ENCODE measurements at places on chromosomes 7 and 10. TPM values are rescaled to one million over a fixed set of nuclear protein-coding genes. Genes with fewer than 3 reads are reported as not detected.

- DNase-seq, result no peak
Measured at GRCh38 chr7:34034728-34035127, 129.4 kb downstream of the BMPER start.

- DNase-seq, result no peak
Measured at GRCh38 chr10:60096761-60097513, 190.6 kb upstream of the CCDC6 start.

Gene NPC1L1
- total RNA-seq, result 2.2 TPM

Gene CDNF
- total RNA-seq, result 3.4 TPM

DNA sequence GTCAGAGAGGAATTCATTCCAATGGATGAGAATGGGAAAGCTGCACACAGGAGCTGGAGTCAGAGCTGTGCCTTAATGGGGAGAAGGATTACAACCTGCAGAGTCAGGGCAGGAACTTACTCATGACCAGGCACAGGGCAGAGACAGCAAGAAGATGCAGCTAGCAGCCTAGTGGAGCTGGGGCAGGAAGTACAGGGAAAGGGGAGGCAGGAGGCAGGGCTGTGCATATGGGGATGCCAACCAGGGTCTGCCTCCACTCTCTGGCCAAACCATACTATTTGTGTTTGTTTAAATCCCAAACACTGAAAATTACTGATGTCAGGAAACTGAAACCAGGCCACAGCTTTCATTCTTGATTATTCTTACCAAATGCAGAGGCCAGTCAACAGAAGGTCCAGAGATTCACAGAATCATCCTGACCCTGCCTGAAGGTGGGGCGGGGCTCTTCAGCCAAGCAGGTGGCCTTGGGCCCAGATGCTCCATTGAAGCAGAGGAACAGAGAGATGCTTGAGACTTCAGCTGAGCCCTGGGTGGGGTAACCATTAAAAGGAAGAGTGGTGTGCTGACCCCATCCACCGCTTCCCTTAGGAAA, 461.9 kb downstream of the KCNMA1 start:
- DNase-seq, result no peak

DNA sequence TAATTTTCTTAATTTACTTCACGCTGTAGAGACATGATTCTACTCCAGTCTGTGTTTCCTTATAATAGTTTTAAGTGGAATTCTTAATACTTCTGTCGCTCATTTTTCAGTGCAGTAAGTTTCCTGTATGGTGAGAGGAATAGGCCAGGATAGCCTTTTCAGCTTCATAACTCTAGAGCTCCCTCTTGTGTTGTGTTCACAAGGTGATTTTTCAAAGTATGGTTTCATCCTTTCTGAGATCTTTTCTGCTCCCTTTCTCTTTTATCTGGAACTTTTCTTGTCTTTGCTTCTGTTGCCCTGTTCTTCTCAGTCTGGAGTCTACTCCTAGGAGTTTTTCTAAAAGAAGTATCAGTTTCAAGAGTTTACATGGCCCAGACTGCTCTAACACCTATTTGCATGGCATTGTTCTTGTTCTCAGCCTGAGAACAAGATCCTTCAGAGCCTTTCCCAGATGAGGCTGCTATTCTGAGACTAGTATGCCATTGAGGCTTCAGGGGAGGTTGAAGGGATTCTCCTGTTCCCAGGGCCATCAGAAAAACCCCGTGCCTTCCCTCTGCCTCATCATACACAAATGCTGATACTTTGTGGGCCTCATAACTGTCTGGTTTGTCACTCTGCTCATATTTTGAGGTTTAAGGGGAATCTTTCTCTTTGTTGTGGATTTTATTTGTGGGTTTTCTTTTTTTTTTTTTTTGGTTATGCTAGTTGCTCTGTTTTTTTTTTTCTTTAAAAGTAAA, 21.8 kb downstream of the NET1 start:
- DNase-seq, result no peak

DNA sequence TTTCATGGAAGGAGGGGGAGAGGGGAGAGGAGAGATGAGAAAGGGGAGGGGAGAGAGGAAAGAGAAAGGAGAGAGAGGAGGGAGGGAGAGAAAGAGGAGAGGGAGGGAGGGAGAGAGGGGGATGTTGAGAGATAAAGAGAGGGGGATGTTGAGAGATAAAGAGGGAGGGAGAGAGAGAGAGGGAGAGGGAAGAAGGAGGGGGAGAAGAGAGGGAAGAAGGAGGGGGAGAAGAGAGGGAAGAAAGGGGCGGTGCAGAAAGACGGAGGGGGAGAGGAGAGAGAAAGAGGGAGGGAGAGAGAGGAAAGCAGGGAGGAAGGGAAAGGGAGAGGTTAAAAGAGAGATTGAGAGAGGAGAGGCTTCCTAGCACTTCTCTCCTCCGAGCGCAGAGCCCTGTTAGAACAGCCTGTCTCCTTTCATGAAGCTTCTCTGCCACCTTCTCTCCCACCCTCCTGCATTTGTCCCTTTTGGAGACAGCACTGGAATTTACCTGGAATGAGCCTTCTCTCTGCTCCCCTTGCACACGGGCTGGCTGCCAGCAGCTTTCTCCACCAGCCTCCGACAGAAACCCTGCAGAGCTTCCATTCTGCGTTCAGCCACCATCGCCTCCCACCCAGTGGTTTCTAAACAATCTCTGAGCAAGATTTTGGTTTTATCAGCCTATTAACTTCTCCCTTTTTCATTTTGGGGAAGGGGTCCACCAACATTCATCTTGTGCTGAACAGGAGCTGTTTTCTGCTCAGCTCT, 74.0 kb upstream of the CARD11 start:
- no peak for DNase-seq

Gene NEUROD6
- total RNA-seq, result not detected

Gene SAP25
- 1.1 TPM for total RNA-seq

DNA sequence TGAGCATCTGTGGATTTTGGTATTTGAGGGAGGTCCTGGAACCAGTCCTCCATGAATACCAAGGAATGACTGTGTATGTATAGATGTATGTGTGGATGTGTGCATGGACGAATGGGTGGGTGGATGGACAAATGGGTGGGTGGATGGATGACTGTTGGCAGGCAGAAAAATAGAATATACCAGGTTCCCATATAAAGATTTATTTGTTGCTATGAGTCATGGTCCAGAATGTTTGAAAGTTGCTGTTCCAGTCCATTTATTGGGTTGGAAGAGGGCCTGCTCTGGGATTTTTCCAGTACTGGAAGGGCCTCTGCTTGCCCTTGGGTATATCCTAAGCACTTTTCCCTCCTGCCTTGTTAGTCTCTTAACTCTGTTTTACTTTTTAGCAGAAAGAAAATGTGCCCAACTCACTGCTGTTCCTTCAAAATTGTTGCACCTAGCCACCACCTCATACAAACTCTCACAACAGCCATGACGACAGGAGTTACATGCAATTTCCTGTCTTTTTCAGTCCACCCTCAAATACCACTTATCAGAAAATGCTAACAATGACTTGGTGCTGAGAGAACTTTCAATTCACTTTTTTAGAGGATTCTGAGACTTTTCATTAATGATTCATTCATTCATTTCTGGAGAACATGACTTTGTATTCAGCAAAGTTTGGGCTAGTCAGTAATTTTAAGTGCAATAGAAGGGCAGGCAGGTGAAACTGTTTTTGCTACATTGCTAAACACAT, 108.1 kb downstream of the EEPD1 start:
- DNase-seq, result no peak

Gene HYAL4
- not detected for total RNA-seq
